HS-5 (cell line): ENCODE measurements at places on chromosomes 16 and 17.

DNA sequence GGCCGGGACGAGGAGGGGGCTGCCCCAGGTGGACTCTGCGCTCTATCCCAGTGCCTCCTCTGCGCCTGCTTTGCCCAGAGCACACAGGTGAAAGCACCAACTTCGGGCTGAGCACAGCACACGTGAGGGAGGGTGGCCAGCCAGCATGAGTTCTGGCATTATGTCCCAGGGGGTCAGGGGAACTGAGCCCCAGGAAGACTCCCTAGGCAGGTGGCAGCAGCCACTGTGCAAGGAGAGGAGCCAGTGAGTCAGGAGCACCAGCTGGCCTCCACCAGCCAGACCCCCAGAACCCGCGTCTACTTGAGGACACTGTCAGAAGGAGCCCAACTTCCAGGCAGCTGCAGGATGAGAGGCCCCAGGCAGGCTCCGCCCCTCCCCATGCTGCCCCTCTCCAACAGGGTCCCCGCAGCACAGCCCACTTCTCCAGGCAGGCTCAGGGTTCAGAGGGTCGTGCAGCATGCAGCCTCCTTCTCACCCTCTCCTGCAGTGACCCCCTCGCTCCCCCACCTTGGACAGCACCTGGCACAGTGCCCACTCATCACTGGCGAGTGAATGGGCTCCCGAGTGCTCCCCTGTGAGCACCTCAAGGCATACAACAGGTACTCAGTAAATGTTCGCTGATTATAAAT lies 44.2 kb upstream of the RASD1 start:
- no peak for DNase-seq

GRCh38 chr17:83194186-83194561 lies 114.8 kb downstream of the METRNL start:
- DNase-seq, result no peak

- no peak for DNase-seq
These were observed 158.5 kb downstream of the TANC2 start for GRCh38 chr17:63124536-63124935.

DNA sequence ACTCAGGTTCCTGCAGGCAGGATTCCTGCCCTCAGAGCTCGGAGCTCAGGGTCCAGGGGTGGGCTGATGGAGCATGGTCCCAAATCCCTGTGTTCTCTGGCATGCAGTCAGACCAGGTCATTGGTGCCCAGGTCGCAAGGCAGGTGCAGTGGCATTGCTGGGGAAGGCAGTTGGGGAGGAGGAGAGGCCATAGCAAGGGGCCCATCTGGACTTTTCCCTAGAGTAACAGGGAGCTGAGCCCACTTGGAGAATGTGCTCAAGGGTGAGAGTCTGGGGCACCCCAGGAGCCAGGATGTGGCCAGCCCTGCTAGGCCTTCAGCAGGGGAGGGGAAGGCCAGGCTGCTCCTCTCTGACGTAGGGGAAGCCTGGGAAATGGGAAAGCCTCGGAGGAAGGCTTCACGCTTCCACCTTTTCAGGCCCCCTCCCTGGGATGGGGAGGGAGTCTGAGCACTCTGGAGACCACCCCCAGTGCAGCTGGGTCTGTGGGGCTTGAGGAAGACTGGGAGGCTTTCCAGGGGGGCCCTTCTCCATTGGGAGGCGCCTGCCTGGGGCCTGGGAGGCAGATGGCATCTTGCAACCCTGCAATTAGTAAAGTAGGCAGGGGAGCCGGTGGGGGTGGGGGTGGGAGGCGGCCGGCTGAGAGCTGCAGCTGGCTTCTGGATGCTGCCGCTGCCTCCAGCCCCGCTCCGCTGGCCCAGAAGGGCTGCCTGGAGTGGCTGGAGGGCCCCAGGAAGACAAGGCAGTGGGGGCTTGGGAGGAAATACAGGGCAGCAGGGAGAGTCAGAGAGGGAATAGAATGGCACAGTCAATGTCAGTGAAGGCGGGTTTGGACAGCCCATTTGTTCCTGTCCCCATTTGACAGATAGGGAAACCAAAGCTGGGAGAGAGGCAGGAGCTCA lies 21.1 kb upstream of the DOK4 start:
- no peak for DNase-seq

DNA sequence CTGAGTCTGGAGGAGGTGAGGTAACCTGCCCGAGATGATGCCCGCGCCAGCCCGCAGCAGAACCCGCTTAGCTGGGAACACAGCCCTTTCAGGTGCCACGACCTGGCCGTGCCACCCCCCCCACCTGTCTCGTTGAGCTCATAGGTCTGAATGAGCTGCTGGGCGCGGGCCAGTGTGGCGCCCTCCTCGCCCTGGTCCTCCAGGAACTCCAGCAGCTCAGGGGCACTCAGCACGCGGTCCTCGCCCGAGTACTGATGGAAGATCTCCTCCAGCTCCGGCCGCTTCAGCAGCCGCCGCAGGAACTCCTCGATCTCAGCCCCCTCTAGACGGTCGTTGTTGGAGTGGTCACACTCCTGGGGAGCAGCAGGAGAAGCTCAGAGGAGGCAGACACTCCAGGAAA lies 13.6 kb downstream of the PLCD3 start:
- DNase-seq, result no peak

DNA sequence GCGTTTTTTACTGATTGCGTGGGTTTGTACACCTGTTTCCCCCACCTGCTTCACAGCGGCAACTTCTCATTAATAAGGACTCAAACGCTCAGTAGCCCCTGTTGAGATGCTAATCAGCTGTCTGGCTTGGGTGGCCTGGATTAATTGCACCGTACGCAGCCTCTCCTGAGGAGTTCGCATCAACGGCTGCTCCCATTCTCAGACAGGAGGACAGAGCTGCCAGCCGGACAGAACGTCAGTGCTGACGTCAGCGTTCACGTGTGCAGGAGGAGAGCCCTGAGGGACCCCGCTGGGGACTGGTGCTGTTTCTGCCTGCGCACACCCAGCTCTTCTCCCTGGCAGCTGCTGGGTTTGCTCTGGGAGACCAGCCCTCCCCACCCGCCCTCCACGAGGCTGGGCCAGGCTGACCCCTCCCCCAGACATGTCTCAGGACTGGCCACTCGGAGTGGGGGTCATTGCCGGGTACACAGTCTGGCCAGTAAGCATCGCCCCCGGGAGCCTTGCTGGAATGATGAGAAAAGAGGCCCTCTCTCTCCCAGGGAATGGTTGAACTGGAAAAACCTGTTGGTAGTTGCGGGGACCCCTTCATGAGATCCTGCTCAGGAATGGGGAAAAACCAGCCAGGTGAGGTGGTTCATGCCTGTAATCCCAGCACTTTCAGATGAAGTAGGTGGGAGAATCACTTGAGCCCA lies 5.7 kb upstream of the BANP start:
- no peak for DNase-seq

DNA sequence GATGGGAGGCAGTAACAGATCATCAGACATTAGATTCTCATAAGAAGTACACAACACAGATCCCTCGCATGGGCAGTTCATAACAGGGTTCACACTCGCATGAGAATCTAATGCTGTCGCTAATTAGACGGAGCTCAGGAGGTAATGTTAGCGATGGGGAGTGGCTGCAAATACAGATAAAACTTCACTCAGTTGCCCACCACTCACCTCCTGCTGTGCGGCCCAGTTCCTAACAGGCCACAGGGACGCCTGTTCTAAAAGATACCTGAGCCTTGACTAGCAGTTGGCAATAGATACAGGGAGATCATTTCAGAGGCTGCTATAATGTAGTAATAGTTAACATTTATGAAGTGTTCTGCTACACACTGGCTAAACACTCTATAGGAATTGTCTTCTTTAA lies 4.9 kb downstream of the PTRH2 start:
- DNase-seq, result no peak

GRCh38 chr17:13425390-13425789 lies 176.3 kb downstream of the HS3ST3A1 start:
- no peak for DNase-seq

- no peak for DNase-seq
These were observed 674.0 kb upstream of the SOX9 start for GRCh38 chr17:71446645-71447437.

- DNase-seq, result peak; percentile 74
These were observed 7.1 kb upstream of the PSMD3 start for GRCh38 chr17:39973496-39973895.

GRCh38 chr16:80294172-80294571 lies 246.6 kb upstream of the DYNLRB2 start:
- no peak for DNase-seq

- DNase-seq, result no peak
These were observed 2.7 kb downstream of the SULT1A1 start for GRCh38 chr16:28607116-28607623.

DNA sequence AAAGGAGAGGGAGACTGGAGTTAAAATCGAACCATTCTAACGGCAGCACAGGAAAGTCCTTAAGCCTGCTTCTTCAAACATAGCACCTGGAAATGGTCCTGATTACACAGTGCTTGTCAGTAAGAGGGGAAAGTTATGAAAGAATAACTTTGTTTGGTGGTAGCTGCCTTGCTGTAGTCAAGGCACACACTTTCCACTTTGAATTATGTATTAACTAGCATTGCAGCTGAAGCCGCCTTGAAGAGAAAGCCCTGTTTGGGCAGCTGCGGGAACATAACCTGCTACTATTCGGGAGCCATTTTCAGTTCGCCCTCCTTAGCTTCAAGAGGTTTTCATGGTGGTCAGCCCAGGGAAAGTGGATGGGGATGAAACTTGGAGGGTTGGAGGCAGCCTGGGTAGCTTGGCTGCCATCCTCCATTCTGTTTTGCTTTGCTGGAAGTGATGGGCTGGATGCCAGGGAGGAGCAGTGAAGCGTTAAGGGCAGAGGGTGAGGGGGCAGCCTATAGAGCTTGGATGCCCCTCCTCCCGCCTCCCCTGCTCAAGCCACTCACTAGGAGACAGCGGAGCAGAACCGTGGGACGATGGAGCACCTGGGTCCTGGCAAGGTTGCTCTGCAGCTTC lies 5.3 kb upstream of the HAS3 start:
- DNase-seq, result no peak

DNA sequence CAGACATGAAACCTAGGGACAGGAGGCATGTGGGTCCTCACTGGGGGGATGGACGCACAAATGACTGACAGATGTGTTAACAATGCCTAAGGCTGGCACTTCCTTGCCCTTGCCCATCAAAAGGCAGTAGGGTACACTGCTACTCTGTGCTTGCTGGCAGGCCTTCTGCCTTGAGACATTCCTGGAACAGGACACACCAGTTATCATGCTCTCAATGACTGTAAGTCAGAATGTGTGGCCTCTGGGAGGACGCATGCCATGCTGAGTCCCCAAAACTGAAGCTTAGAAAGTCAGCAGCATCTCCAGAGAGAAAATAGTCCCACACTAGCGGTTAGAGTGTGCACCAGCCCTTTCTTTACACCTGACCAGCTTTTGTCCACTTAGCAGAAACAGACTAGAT lies 16.1 kb upstream of the SREBF1 start:
- no peak for DNase-seq

DNA sequence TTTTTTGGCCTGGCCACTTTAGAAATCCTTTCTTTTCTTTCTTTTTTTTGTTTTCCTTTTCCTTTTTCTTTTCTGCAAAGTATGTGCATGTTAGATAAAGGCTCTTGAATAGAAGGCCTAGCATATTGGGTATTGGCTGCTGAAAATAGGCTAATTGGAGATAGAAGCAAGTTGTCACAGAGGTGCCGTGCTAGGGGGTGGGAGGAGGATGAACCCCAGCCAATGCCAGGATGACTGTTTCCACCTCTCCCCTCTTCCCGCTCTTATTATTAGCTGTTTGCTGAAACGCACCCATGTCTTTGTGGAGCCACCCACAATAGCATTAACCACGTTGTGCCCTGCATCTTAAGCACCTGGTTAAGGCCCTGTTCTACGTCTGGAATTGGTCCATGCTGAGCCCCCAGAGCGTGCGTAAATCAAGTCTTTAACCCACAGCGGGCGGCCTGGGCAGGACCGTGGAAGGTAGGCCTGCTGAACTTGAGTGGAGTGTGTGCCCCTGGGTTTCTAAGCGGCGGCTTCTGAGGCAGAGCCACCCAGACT lies 123.6 kb downstream of the MSI2 start:
- no peak for DNase-seq

GRCh38 chr16:14168146-14168545 lies 97.0 kb downstream of the MRTFB start:
- no peak for DNase-seq

- no peak for DNase-seq
These were observed 13.2 kb downstream of the NGFR start for GRCh38 chr17:49508061-49508865.

DNA sequence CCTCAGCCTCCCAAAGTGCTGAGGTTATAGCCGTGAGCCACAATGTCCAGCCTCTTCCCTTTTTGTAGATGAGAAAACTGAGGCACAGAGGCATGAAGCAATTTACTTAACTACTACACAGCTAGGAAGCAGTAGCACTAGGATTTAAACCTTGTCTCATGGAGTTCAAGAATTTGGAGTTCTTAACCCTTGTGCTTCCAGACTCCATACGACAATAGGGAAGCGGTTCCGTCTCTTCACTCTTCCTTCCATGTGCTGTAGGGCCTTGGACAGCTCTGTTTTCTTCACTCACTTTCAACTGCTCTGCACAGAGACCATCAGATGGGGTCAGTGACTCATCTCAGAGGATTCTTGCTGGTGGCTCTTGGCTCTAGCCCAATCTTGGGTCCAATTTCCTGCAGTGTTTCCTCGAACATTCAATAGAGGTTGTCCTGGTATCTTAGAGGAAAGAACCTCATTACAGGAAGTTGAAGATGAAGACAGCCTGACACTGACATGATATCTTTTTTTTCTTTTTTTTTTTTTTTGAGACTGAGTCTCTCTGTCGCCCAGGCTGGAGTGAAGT lies 19.3 kb downstream of the ITGAL start:
- peak; percentile 83 for DNase-seq

DNA sequence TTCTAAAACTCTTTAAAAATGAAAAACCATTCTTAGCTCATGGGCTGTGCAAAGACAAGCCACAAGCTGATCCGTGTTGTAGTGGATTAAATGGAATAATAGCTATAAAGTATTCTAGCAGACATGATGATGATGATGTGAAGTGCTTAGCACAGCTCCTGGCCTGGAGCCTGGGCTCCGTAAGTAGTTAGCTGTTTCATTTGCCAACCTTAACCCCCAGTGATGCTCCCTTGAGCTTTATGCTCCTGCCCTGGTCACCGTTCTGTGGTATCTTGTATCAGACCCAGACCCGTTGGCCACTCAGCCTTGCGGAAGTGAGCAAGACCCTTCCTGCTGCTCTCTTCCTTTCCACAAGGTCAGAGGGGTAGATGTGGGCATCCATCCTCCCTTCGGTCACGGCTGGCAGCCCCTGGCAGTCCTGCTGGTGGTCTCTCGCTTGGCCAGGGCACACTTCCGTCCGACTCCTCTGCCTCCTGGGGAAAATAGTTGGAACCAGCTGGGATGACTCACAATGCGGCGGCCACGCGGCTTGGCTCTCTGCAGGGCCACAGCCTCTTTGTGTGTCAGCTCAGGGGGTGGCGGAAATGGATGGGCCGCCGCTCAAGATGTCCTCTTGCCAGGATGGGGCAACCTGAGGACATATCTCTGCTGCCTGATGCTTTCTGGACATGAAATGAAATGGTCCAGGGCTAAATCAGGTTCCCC lies 79.1 kb downstream of the GPR139 start:
- DNase-seq, result no peak

- no peak for DNase-seq
These were observed 40.4 kb downstream of the TMEM132E start for GRCh38 chr17:34619687-34620217.
